ENCODE measurements at places on chromosomes 5 and 9.

- DNase-seq, result no peak
Measured at GRCh38 chr5:32531885-32532520, 53.4 kb upstream of the SUB1 start.

GRCh38 chr5:37966291-37966690 lies 126.5 kb upstream of the GDNF start:
- DNase-seq, result no peak

DNA sequence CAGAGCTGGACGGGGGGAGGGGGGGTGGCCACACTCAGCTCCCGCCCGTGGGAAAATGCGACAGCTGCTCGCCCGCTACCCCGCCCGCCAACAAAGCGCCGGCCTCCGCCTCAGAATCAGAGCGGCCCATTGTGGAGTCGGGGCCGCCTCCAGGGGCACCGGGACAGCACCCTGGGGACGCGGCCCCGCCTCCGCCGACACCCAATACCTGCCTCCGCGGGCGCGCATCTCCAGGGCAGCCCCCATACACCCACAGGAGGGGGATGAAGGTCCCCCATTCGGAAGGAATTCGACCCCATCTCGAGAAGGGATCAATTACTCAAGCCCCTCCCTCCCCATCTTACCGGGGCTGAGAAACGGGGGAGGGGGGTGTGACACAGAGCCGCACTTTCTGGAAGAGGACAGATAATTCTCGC lies 1.3 kb downstream of the NOTCH1 start:
- peak; percentile 67 for DNase-seq

DNA sequence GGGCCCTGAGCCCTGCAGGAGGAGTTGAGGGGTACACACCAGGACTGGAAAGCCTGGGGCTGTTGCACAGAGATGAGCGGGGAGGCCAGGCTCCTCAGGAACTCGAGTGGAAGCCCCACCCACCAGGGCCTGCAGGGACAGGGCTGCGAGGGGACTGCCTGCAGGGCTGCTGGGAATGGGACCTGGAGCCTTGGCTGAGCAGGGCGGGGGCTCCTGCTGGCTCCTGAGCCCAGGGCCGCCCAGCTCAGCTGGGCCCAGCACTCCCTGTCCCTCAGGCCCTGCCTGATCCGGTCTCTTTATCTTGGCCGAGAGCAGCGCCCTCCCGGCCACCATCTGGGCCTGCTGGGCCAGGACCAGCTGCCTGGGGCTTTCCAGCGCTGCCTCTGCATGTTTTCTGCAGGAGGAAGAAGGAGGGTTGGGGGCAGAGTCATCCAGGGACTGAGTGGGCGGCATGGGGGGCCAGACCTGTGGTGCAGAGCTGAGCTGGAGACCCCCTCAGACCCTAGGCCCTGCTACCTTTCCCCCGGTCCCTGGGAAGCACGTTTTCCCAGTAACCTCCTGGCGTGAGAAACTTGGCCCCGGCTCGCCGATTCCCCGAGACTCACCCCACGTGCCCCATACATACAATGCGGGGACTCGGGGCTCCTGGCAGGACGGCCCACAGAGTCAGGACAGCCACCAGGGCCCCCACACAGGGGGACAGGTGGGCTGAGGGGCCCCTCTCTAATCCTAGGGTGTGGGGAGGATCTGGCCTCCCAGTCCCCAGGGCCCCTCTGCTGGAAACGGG lies 9.4 kb downstream of the LCN12 start:
- DNase-seq, result no peak

DNA sequence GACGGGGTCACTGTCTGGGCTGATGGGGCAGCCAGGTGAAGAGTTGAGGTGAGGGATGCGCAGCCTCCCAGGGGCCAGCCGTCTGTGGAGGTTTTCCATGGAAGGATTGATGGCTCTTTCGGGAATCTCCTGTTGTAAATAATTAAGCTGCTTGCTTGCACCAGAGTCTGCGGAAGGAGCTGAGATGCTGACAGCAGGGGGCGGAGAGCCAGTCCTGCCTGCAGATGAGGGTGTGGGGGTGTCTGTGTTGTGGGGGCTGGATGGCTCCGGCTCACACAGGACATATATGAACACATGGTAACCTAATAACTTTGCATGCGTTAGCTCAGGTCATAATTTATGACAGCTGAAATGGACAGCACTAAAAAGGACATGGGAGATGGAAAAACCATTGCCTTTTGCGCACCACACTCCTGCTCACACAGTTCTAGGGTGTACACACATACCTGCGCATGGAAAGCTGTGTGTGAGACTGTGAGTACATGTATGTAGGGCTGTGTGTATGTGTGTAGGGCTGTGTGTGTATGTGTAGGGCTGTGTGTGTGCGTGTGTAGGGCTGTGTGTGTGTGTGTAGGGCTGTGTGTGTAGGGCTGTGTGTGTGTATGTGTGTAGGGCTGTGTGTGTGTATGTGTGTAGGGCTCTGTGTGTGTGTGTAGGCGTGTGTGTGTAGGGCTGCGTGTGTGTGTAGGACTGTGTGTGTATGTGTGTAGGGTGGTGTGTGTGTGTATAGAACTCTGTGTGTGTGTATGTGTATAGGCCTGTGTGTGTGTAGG lies 36.8 kb upstream of the SEMA4D start:
- no peak for DNase-seq

- no peak for DNase-seq
Measured at GRCh38 chr9:32401488-32401887, 17.0 kb downstream of the ACO1 start.

DNA sequence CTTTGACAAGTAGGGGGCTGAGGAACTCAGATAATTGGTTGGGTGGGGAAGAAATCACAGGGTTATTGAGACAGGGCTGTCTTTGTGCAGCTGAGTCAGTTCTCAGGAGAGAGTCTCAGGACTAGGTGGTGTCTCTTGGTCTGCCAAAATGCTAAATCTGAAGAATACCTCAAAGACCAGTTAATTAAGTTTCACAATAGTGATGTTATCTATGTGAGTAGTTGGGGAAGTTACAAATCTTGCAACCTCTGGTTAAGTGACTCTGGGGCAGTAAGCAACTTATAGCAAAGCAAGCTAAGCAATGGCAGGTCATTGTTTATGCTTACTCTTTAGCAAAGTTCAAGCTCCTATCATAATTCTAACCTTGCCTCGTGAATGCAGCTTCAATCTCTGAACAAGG lies 53.6 kb downstream of the GIN1 start:
- no peak for DNase-seq

DNA sequence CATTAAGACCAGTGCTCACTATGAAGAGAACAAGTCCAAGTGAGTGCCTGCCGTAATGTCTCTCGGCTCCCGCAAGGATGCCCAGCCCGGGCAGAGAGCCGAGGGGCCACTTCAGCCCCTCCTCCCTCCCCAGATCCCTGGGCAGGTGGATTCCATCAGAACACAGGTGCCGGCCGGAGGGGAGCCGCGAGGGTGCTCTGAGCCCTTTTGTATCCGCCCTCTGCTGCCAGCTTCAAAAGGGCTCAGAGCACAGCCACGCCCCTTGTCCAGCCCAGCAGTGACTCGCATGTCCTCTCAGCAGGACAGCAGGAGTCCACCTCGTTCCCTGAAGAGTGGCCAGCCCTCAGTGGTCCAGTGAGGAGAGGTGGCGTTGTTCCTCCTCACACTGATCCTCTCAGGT lies 43.9 kb downstream of the CYFIP2 start:
- no peak for DNase-seq

DNA sequence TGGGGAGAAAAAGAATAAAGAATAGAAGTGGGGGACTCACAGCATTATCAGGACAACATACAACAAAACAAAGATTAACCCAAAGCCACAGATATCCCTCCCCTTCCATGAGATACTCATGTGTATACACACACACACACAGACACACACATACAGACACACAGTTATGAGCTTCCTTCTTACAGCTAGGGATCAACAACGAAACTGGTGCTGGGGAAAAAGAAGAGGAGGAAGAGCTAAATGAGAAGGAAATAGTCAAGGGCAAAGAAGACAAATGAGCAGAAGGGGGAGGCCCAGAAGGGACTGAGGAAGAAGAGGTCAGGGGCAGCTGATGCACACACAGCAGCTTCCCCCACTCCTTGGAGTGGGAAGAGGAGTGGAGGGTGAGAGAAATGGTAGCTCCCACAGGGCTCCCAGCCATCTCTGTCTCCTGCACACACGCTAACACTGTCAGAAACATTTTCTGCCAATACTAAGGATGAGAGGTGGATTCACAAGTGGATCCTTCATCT lies 66.2 kb downstream of the SIL1 start:
- DNase-seq, result no peak

DNA sequence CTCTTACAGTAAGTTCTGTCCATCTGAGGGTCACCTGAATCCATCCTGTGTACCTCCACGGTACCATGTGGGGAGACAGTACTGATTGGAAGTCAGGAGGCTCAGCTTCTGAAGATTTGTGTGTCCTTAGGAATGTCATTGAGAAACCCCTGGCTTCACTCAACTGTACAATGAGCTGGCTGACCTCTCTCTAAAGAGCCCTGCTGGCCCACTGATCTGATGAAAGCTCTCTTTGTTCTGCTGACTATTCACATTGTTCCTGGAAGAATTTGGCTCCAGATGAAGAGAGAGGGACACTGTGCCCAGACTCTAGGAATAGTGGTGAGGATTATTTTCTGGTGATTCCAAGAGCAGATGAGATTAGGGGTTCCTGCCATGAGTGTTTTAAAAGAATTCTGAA lies 141.2 kb downstream of the LURAP1L start:
- no peak for DNase-seq

GRCh38 chr5:53481887-53482716 lies 1.7 kb downstream of the FST start:
- DNase-seq, result peak; percentile 59

GRCh38 chr5:101643794-101644193 lies 652.3 kb downstream of the SLCO4C1 start:
- no peak for DNase-seq

DNA sequence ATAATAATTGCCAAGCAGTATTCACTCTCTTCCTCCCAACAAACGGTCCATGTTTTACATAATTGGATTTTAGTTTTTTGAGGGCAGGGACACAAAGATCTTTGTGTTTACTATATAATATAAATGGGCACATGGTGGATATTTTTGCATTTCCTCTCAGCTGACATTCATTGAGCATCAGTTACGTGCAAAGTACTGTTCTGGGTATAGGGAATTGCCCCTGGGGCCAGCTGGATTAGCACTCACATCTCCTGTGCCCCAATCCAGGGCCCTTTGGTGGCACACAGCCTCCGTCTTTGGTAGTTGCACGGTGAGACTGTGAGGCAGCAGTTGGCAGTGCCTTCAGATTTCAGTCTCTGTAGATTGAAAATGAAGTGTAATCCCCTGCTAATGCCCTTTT lies 1.6 kb downstream of the TDRD7 start:
- no peak for DNase-seq

GRCh38 chr9:110579034-110579861 lies at the start of gene SVEP1:
TSS of gene SVEP1 (minus strand) at chr9:110579741. CDS start at chr9:110579543, 198 bp downstream.
- no peak for DNase-seq

GRCh38 chr5:141950207-141951005 lies 7.6 kb downstream of the PCDH12 start:
- no peak for DNase-seq

- peak; percentile 54 for DNase-seq
Measured at GRCh38 chr5:151126199-151126645, 31.4 kb downstream of the ANXA6 start.

DNA sequence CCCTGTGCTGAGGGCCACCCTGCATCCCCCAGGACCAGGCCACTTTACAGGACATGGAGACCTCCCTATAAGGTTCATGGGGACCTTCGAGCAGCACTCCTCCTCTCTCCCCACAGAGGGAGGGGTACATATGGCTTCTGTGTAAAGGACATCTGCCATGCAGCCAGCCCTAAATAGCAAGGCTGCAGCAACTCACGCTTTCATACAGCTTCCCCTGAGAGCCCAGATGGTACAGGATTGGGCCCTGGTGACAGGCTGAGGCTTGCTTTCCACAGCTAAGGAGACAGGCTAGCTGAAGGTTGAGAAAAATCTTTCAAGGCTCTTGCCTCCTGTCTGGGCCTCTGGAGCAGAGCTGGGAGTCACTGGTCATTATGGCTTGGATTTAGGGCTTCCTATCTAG lies 147.0 kb upstream of the ZNF366 start:
- DNase-seq, result no peak

DNA sequence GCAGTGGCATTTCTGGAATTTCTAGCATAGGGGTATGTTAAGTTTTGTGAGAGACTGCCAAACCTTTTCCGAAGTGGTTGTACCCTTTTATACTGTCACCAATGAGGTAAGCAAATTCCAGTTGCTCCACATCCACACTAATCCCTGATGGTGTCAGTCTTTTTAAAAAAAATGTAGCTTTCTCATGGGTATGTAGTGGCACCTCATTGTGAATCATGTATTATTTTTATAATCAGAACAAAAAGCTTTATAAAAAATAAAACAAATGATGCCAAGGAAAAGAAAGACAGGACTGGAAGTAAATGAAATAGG lies 93.4 kb upstream of the CLINT1 start:
- DNase-seq, result no peak

DNA sequence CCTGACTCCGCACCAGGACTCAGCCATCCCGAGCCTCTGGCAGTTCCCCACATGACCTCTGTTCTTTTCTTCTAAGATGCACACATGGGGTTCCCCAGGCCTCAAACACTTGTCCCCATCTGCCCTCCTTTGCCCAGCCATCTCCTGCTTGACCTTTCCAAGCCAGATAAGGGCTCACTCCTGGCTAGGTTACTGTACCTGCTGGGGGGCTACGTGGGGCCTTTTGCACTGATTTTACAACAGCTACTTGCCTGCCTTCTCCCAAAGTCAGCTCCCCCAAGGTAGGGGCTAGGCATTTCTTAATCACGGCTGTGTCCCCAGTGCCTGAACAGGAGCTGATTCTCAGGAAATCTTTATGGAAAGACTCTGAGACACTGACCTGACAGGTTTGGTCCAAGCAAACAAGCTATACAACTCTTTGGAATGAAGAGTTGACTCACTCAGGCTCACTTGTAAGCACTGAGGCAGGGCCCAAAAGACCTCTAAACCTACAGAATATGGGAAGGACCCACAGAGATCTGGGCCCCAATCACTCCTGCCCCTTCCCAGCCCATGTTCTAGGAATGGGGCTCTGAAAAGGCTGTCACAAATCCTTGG lies 2.5 kb downstream of the MACROH2A1 start:
- DNase-seq, result no peak

DNA sequence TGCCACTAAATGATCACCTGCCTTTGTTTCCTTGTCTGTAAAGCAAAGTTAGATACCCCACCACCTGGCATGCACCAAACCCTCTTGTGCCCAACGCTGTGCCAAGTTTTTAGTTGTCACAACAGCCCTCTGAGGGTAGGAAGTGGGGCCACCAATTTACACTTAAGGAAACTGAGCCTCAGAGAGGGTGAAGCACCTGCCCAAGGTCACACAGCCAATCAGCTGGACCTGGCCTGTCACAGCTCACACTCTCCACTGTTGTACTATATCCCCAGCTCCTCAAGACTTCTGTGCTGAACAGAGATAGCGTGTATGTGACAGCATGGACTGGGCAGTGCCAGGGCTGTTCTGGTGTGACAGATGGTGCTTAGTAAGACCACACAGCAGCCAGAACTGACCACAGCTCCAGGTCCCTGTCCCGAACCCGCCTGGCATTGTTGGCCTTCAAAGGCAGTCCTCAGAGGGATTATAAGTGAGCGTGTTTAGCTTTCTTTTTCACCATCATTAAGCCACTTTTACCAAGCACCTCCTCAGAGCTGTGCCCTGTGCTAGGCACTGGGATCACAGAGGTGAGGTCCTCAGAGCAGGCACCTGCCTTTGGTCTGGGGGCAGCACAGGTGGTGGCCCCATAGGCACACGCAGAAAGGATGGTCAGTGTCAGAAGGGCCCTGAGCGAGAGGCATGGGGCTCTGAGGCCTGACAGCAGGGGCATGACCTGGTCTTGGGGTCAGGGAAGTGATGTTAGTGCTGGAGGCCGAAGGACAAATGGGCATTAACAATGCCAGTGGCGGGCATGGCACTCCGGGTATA lies 71.1 kb downstream of the COL27A1 start:
- no peak for DNase-seq

Data from stimulated activated CD4-positive, alpha-beta T cell treated with anti-CD3 and anti-CD28 coated beads, Interleukin-12 subunit alpha, Interleukin-12 subunit beta, amount 100 ng/mL, for 24 hours (primary cell).